SW 1271 (cell line): ENCODE measurements at places on chromosomes 6 and 20.

GRCh38 chr6:106086814-106087175 lies 659 bp downstream of the PRDM1 start:
- DNase-seq = no peak

DNA sequence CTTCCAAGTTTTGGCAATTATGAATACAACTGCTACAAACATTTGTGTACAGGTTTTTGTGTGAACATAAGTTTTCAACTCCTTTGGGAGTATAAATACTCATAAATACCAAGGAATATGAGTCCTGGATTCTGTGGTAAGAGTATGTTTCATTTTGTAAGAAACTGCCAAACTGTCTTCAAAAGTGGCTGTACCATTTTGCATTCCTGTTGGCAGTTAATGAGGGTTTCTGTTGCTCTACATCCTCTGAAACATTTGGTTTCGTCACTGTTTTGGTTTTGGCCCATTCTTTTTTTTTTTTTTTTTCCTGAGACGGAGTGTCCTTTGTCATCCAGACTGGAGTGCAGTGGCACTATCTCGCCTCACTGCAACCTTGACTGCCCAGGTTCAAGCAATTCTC lies 8.5 kb downstream of the AP5S1 start:
- no peak for DNase-seq

GRCh38 chr6:129694036-129694435 lies 15.9 kb downstream of the ARHGAP18 start:
- DNase-seq = no peak

DNA sequence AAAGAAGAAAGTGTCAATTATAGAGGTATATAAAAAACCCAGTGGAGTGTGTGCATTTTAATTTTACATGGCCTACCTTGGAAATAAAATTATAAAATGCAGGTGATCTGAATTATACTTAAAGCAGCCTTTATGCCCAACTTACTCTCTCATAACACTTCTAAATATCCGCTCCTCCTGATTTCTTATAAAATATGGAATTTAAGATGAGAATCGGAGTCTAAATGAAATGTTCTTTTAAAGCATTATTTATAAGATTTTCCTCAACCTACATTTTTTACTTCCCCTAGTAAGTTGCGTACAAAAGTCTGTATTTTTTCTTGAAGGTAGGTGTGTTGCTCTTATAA lies 3.5 kb downstream of the CITED2 start:
- DNase-seq = no peak

- DNase-seq = no peak
Measured at GRCh38 chr6:586553-586952, 70.3 kb downstream of the HUS1B start.

GRCh38 chr6:16564436-16564835 lies 196.8 kb downstream of the ATXN1 start:
- DNase-seq = no peak

DNA sequence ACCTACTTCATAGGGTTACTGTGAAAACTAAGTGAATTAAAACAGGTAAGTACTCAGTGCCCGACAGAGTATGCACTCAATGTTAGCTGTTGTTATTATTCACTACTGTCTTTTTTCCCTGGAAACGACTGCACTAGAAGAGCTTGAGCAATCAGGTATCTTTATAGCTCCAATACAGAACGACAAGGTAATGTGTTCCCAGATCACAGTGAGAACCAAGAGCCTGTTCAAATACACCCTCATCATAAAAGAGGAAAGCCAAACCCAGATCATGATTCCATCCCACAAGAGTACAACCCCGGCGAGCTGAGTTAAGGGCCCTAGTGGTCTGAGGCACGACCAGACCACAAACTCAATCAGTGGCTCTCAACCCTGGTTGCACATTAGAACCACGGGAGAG lies 9.8 kb downstream of the MRPS18A start:
- DNase-seq = no peak

- no peak for DNase-seq
Measured at GRCh38 chr20:9137001-9137400, 68.1 kb downstream of the PLCB4 start.

DNA sequence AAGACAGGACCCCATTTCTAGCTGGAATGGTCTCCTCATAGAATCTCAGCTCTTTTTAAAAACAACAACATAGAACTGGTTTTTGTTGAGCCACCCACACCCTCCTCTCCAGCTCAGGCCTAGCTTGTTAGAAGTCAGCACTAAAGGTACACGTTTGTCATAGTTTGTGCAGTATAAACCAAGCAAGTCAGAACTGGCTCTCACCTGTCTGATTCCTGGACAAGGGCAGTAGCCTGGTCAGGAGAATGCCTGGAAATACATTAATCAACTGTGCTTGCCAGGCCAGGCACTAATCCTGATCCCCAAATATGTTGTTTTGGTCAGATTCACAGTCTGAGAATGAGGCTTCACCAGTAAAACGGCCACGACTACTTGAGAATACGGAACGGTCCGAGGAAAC lies 296.7 kb downstream of the ZFAND3 start:
- DNase-seq = no peak

DNA sequence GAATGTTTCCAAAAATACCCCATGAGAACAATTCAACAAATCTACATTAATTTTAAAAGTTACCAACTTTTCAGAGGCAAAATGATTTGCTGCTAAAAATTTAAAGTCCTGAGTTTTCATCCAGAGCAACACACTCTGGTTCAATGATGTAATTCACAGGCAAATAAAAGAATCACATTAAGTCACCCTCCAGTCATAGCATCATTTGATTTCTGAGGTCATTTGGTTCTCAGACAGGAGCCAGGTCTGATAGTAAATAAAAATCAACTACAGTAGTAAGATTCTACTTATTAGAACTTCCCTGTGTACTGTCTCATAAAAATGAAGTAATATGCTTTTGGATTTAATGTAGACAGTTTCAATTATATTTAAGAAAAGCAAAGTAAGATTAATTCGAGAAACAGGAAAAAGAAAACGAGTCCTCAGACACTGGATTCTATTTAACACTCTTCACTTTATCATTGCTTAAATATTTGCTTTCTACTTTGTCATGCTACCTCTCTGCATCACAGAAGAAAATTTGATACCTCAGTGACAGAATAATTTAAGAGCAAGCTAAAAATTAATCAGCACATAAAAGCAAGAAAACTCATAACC lies 25.8 kb downstream of the MAP7 start:
- no peak for DNase-seq

GRCh38 chr20:24653306-24653705 lies 183.9 kb downstream of the SYNDIG1 start:
- DNase-seq = no peak

DNA sequence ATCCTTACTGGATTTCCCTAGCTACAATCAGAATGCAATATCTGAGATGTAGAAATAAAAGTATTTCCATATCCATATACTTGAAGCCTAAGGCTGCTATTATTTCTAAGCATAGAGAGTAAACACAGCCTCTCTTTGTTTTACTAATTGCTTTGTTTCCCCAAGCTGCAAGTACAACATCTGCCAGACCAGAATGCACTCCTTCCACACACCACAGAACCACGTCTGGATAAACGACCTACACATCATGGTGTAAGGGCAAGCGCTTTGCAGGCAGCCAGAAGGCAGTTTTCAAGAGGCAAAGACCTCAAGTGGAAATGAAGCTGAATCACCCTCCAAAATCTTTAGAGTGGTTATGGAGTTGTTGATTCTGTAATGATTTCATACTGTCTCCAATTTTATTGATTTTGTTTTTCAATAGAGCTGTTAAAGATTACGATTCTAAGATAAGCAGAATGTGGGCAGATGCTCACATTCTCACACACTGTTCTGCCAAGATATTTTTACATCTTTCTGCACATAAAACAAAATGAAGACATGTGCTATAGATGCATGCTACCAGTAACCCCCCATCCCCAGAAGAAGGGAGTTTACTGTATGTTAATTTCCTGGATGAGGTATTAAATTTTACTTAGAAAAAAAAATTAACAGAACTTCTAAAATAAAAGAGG lies 88.8 kb downstream of the THEMIS start:
- DNase-seq = no peak

- DNase-seq = no peak
Measured at GRCh38 chr6:80210618-80211017, 104.1 kb downstream of the BCKDHB start.

DNA sequence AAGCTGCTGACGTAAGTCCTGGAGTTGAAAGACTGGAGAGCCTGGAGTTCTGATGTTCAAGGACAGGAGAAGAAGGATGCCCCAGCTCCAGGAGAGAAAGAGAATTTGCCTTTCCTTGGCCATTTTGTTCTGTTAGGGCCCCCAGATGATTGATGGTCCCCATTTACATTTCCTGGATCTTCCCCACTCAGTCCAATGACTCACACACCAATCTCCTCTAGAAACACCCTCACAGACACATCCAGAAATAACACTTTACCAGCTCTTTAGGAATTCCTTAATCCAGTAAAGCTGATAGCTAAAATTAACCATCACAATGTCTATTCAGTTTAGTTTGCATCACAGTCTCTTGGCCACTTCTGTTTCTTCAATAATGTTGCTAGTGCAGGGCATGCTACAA lies 260.2 kb upstream of the IRAK1BP1 start:
- DNase-seq = no peak

DNA sequence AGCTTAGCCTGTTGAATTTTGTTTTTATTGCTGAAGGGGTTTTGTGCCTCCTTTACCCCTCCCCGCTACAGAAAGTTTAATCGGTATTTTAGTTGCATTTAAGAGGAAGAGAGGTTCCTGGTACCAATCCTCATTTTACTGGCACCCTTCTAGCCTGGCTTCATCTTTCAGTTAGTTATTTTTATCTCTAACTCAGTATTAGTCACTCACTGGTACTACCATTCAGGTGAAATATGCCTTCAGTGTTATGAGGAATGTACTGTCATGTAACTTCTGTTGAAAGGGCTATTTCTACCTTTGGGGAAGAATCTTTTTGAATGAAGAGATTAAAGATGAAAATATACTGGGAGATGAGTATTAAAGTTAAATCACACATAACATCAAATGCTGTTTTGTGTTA lies 211.8 kb downstream of the CDKAL1 start:
- no peak for DNase-seq

GRCh38 chr20:44600758-44601201 lies 18.4 kb downstream of the PKIG start:
- no peak for DNase-seq

DNA sequence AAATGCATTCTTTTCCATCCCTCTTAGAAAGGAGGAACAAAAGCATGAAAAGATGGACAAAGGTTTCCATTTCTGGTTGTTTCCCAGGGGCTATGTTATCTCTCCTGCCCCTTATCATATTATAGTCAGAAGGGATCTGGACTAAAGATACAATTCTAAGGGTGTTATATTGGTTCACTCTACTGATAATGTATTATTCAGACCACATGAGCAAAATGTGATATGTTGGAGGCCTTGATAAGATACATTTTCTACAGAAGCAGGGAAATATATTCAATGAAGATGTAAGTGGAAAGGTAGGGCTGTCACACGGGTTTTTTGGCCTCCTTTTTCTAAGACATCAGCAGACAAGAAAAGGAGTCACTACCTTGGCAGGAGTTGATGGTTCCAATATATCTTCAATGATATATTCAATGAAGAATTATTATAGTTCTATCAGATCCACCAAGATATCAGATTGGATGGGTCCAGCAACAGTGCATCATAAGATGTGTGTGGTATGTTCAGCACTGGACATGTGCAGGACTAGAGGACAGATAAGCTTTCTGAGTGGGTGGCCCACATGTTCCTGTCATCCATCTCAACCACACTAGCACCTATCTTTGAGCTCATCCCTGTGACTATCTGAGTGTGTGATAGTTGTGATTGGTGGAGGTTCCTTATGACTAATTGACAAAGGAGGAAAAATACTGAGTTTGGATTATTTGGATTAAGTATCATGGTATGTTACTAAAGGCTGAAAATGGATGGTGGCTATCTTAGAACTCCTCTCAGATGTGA lies 5.7 kb upstream of the ZKSCAN3 start:
- DNase-seq = no peak

DNA sequence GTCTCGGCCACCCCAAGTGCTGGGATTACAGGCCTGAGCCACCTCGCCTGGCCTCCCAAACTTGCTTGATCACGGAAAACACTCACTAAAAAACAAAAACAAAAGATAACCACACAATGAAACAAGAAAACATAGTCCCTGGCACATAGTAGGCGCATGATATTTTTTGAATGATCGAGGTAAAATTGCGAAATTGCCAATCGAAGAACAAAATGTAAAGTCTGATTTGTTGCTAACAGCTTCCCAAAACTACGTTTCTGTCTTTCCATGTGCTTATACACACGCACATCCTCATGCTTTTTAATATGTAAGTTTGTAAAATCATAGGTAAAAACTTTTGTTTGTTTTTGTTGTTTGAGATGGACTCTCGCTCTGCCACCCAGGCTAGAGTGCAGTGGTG lies 168.5 kb upstream of the SALL4 start:
- DNase-seq = no peak

- no peak for DNase-seq
Measured at GRCh38 chr6:168737481-168737880, 296.5 kb downstream of the SMOC2 start.

GRCh38 chr6:85469276-85470022 lies 19.6 kb downstream of the NT5E start:
- DNase-seq = no peak
